ENCODE measurements at places on chromosomes 2 and 18. TPM values are rescaled to one million over a fixed set of nuclear protein-coding genes. Genes with fewer than 3 reads are reported as not detected.

Gene GAD1
- polyA plus RNA-seq, result not detected

Gene MC4R
- polyA plus RNA-seq, result not detected

Gene CABLES1
- 0.30 TPM for polyA plus RNA-seq

Gene BOLL
- not detected for polyA plus RNA-seq

DNA sequence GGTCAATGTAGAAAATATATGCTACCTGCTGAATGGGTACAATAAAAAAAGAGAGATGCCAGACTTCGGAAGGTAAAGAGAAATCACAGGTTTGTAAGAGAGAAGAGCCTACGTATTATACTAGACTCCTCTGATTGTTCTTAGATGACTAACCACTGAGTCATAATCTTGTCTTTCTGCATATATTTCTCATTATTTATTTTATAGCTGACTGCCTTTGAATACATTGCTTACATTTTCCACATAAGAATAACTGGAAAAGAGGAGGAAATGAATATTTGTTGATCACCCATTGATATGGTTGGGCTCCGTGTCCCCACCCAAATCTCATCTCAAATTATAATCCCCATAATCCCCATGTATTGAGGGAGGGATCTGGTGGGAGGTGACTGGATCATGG lies 90.3 kb upstream of the RAB27B start:
- no peak for DNase-seq

- DNase-seq, result peak; percentile 39
Observed at GRCh38 chr18:47772374-47773248, 157.8 kb downstream of the SMAD2 start.

DNA sequence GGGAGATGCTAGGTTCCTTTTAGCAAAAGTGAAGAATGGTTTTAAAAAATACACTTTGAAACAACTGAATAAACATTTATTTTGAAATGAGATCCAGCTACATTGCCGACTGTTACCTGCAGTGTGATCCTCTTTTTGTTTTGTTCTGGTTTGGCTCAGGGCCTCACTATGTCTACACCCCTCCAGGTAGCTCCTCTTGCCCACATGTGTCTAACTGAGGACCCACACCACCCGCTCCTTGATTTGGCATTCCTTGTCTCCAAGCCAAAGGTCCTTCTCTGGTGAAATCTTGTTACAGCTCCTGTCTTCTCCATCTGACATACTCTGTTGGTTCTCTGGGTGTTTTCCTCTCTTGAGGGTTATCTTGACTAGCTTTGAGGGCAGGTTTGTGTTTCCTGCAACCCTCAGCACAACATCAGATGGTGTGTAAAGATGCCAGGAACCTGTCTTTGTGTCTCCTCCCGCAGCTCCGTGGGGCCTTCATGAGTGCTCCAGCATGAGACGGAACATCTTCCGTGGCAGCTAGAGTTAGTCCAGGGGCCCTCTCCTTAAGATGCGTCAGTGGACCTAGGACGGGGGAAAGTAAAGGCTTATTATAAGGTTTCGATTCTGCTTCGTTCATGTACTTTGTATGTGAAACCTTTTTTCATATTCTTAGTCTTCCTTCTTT lies 32.1 kb downstream of the MAP4K4 start:
- DNase-seq, result no peak

- DNase-seq, result no peak
Observed at GRCh38 chr18:36308711-36309435, 11.4 kb downstream of the FHOD3 start.

DNA sequence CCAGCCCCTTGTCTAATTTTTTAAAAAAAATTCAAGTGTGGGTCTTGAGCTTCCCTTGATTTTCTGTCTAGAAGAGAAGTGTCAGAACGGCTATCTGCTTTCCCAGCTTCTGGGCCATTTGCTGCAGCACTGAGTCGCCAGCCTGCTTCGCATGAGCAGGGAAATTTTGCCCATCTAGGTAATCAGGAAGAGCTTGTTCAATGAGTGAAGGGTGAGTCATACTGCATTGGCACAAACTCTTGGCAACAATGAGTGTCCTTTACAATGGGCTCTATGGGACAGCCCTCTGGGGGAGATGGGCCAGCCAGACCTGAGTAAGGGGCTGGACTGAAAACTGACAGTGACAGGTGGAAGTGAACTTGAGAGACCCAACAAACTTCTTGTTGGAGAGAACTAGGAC lies 2.4 kb upstream of the RNF144A start:
- DNase-seq, result no peak
